ENCODE measurements at places on chromosomes 5 and 9.

DNA sequence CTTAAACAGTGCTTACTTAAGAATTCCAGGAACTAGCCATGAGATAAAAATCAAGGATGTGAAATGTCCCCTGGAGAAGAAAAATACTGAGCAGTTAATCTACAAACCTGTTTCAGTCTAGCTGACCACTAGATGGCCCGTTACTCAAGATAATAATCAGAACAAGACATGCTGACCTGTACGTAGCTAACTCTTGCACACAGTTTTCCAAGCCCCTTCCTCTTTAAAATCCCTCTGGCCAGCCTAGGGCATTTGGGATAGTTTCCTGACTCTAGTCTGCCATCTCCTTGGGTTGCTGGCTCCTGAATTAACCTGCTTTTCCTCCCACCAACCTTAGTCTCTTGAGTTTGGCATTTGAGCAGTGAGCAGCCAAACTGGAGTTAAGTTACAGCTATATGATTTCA is 59.2 kb upstream of the TRAF1 start:
- DNase-seq: peak; percentile 75

GRCh38 chr5:153537207-153537606 is 46.7 kb downstream of the GRIA1 start:
- no peak for DNase-seq

GRCh38 chr5:174775081-174775480 is 50.7 kb downstream of the MSX2 start:
- no peak for DNase-seq

DNA sequence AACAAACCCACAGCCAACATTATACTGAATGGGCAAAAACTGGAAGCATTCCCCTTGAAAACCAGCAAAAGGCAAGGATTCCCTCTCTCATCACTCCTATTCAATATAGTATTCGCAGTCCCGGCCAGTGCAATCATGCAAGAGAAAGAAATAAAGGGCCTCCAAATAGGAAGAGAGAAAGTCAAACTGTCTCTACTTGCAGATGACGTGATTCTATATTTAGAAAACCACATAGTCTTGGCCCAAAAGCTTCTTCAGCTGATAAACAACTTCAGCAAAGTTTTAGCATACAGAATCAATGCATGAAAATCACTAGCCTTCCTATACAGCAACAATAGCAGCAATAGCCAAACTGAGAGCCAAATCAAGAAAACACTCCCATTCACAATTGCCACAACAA is 333.7 kb upstream of the EDIL3 start:
- no peak for DNase-seq

DNA sequence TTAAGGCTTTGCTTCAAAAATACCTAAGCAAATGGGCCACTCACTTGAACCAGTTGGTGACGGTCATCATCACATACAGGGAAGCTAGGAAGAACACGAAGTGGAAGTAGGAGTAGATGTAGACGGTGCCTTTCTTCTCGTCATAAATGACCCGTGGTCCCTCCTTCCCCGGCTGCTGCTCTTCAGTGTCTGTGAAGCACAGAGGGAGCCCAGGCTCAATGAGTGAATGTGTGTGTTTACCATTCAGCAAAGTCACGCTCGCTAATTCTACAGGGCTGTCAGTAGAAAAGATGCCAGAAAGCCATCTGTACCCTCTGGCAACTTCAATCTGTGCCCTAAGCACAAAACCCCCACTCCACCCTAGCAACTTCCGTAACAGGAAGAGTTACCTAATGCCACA is 109.8 kb downstream of the SERINC5 start:
- DNase-seq: no peak

DNA sequence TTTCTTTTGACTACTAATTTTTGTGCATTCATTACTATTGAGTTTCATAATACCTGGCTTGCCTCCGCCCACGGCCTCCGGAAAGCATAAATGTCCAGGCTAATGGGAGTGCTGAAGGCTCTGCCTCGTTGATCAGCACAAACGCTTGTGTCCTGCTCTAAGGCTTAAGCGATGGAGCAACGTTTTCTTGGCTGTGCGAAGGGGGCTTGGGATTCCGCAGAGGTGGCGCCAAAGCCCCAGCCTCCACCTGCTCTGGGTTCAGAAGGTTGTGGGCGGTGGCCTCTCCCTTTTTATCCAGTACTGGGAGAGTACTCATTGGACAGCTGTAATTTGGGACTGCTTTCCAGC is 19.7 kb downstream of the ANXA2R start:
- peak; percentile 70 for DNase-seq

DNA sequence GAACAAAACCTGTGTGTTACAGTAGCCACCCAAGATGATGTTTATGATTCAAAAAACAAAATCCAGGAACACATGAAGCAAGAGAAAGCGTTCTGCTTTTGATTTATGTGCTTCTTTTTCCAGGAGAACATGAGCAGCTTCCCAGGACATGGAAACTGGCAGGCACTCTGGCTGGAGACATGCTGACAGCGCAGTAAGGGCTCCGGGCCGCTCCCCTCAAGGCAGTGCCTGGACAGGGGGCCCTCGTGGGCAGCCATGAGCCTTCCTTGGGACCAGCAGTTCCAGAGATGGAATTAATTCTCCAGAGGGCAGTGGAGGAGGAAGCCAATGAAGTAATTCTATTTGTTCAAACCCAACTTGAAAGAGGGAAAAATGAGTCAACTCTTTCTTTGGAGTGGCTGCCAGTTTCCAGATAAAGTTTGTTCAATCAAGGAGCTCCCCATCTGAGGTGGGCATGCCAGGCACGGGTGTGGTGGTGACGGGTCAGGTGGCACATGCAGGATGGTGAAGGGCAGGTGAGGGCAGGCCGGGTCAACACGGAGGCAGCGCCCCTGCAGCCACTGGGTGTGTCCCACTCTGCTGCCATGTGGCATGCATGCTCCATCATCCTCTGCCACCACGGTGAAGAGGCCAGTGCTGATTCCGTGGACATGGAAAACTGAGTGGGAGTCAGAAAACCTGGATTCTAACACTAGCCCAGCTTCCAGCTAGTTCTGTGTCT is 83.8 kb downstream of the OTULIN start:
- DNase-seq: no peak

DNA sequence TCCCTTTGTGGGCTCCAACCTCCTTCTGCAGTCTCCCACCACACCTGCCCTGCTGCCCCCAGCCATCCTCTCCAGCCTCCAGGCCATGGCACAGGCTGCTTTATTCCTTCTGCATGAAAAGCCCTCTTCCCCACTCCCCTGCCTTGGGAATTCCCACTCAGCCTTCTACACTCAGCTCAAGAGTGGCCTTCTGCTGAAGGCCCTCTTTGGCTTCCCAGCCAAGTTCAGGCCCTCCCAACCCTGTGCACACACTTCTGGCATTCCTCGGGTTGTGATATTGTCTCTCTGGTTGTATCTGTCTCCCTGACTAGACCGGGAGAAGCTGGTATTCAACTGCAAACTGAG is 5.7 kb downstream of the SHB start:
- no peak for DNase-seq

DNA sequence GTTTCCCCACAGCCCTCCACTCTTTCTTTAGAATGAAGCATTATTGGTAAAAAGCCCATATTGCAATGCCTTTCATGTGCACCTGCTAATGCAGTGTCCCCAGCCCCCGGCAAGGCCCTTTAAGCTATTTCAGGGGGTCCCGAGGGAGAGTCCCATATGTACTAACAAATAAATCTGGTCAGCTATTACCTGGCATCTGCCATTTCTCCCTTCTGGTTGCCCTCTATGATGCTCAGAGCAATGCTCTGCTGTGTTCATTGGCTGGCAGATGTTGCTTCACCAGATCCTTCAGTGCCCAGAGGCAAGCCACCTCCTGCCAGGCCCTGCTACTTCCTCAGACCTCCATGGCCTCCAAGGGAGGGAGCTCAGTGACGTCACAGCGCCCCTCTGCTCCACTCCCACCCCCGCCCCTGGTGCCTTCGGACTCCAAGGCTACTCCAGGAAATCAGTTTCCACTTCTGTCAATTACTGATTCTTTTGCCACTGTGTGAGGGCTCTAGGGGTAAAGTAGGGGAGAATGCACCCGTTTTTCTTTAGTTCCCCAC is 201.1 kb upstream of the GLRA1 start:
- DNase-seq: no peak

DNA sequence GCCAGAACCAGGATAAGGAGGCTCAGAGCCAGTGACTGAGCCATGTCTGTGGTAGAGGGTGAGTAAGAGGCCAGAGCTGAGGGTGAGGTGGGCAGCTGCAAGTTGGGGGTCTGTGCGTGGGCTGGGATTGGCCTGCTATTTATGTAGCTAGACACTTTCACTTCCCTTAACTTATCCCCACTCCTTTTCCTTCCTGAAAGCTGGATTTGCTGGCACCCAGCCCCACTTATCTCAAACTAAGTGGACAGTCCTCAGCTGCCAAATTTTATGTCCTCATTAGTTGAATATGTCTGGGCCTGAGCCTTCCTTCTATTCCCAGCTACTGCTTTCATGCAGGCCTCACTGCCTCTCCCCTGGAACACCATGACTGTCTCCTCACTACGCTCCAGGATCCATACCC is at the start of gene CCL21:
CCL21 (minus strand) TSS at position 114 of the 400 bp plus-strand sequence; CDS start at position 44, 70 bp downstream.
- DNase-seq: no peak

DNA sequence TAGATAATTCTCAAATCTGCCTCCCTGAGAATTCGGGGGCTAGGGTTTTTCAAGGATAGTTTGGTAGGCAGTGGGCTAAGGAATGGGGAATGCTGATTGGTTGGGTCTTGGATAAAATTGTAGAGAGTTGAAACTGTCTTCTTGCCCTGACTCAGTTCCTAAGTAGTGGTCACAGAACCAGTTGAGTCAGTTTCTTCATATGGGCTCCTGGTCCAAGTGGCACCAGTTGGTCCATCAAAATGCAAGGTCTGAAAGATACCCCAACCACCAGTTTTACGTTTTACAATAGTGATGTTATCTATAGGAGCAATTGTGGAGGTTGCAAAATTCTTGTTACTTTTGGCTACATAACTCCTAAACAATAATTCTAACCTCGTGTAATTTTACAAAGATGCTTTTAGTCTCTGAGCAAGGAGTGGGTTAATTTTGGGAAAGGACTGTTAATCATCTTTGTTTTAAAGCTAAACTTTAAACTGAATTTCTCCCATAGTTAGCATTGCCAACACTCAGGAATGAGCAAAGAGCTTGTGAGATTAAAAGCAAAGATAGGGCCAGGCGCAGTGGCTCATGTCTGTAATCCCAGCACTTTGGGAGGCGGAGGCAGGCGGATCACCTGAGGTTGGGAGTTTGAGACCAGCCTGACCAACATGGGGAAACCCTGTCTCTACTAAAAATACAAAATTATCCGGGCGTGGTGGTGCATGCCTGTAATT is 7.7 kb downstream of the CDK7 start:
- DNase-seq: no peak

DNA sequence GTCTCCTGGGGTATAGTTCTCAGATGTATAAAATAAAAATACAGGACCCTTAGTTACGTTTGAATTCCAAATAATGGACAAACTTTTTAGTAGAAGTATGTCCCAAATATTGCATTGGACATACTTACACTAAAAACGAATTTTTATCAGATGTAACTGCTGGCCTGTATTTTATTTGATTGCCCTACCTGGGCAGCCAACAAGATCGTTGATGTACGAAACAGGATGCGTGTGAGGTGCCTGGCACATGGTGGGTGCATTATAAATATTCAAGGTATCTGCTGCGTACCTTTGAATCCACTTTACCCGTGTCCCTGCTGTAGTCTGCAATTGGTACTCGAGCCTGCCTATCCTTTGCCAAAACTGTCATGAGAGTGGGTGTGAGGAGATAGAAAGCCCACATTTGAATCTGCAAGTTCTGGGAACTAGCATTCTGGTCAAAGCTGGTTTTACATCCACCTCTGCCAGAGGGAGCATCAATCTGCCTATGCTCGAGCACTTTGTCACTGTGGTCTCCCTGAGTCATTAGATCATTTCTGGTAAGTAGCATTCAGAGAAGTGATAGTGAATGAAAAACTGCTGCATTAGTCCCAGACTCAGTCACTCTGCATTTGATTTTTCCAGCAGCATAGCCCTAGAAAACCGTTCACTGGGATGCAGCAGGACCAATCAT is 133.7 kb upstream of the IQGAP2 start:
- DNase-seq: no peak

- no peak for DNase-seq
Measured at GRCh38 chr9:78358329-78359051, 61.6 kb downstream of the PSAT1 start.
